ENCODE measurements at places on chromosomes 4 and X.

DNA sequence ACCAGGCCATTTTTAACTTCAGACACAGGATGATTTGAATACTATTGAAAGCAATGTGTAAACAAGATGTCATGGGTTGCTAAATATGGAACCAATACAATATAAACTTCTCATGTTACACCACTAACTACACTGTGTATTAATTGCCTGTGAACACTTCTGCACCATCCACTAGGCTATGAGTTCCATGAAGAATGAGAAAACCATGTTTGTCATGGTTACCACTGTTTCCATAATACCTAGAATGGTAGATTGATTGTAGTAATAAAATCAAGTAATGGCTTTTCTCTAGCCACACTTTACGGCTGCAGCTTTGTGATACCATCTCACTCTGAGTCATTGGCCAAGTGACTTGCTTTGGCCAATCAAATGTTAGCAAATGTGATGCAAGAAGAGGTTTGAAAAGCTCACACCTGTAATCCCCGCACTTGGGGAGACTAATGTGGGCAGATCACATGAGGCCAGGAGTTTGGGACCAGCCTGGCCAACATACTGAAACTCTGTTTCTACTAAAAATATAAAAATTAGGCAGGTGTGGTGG, 19.9 kb upstream of the CYBB start:
- no peak for DNase-seq

- no peak for DNase-seq
These were observed 90.9 kb upstream of the LNX1 start for GRCh38 chr4:53682196-53682595.

DNA sequence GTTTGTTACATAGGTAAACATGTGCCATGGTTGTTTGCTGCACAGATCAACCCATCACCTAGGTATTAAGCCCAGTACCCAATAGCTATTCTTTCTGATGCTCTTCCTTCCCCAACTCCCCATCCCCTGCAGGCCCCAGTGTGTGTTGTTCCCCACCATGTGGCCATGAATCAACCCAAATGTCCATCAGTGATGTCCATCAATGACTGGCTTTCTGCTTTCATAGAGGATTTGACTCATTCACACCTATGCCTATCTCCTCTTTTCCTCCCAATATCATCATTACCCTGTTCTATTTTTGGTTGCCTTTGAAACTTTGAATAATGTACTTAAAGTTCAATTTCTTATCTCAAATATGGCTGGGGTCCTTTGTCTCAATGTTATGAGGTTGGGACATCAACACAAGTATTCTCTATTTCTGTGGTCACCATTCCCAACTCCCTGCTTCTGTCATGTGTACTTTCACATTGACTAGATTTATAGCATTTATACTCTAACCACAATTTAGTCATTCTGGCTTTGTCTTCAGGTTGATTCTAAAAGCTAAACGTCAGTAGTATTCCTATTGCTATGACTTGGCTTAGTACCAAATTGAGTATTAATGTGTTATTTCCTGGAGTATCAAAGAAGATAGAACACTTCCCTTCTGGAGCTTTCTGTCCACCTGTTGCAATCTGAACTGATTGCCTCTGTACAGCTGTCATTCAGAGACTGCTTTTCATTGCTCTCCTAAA, 107.2 kb downstream of the TAB3 start:
- DNase-seq: no peak

DNA sequence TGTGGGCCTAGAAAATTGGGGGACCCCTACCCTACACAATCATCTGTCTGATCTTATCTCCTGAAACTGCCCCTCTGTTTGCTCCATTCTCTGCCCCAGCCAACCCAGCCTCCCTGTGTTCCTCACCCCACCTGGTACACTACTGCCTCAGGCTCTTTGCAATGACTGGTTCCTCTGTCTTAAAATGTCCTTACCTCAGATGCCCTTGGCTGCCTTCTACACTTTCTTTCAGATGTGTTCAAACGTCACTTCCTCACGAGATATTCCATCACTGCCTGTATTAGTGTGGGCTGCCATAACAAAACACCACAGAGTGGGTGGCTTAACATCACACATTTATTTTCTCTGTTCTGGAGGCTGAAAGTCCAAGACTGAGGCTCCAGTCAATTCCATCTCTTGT, 29.2 kb downstream of the QDPR start:
- no peak for DNase-seq

GRCh38 chr4:1604706-1605205, 79.4 kb downstream of the FAM53A start:
- peak; percentile 70 for DNase-seq

GRCh38 chr4:145216535-145216934, 36.1 kb upstream of the OTUD4 start:
- DNase-seq: no peak

GRCh38 chr4:81398379-81398778, 73.3 kb downstream of the RASGEF1B start:
- no peak for DNase-seq

DNA sequence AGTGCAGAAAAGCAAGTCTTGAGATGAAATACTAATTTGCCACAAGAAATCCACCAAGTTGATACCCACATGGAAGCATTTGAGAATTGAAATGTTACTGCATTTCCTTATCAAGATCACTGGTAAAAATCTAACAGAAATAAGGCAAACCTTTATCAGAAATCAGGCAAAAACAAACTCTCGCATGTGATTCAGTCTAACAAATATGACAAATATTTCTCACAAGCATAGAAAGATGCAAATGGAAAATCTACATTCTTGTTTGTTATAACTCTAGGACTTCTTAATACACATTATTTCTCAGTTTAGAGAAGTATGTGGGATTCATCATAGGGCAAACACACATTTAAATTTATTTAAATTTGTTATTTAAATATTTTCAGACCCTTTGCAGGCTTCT, 52.9 kb downstream of the TXK start:
- no peak for DNase-seq

DNA sequence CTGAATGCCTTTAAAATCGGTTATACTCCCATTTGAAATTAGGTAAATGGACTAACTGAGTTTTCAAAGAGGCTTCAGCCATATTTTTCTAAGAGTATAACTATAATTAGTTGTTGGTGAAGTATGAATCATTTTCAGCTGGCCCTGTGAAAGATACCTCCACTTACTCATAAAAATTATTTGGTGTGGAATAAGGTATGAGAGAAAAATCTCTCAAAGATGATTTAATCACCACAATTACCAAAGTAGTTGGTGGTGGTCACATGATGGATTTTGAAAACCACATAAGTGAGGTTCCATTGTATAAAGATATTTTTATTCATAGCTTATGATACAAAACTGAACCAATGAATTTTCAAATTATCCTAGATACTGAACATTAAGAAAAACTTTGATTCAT, 9.0 kb upstream of the KLHL2 start:
- DNase-seq: no peak

DNA sequence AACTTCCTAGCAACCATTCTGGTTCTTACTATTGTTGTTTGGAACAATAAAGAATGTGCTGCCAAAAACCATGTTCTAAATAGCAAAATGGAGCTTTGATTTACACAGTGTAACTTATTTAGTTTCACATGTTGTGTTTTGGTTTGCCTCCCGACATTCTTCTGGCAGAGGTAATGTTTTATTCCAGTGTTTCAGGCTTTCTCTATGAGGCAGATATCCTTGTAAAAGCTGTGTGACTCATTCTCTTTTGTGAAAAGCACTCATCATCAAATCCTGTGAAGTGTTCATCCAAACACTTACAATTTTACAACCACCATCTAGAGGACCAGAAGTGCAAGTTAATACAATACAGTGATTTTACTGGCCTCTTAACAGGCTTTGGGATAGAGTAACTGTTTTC, 219.0 kb upstream of the GIMD1 start:
- no peak for DNase-seq

- no peak for DNase-seq
These were observed 21.5 kb downstream of the HHIP start for GRCh38 chr4:144667500-144667899.

- DNase-seq: no peak
These were observed 2.1 kb upstream of the STAP1 start for GRCh38 chr4:67556436-67556835.

GRCh38 chr4:36269101-36269500, 12.3 kb upstream of the DTHD1 start:
- DNase-seq: peak; percentile 27

DNA sequence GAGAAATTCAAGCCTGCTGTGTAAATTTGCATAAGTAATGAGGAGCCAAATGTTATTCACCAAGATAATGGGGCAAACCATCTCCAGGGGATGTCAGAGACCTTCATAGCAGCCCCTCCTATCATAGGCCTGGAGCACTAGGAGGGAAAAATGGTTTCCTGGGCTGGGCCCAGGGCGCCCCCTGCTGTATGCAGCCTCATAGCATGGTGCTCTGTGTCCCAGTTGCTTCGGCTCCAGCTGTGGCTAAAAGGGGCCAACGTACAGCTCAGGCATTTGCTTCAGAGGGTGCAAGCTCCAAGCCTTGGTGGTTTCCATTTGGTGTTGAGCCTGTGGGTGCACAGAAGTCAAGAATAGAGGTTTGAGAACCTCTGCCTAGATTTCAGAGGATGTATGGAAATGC, 859.3 kb downstream of the RPA4 start:
- no peak for DNase-seq

- DNase-seq: peak; percentile 21
These were observed 1.1 kb upstream of the HDAC6 start for GRCh38 chrX:48800574-48801279.

DNA sequence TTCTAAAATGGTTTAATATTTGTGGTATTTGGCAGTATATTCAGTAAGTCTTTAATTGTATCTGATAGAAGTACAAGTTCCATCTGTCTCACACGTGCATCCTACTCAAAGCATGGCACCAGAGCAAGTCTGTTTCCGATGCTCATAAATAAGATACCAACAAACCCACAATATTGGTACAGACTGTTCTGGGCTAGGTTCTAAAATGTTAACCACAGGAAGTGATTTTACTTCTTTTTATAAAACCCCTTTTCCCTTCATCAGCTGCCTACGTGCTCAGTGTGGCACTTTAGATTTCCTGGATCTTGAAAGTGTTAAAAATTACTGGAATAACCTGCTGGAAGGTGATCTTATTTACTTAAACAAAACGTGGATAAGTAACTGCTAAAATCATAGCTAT, 165.1 kb downstream of the CFAP299 start:
- DNase-seq: peak; percentile 24

GRCh38 chr4:70392057-70392776, 5.5 kb upstream of the OPRPN start:
- no peak for DNase-seq

- no peak for DNase-seq
These were observed 73.6 kb downstream of the C4orf46 start for GRCh38 chr4:158597879-158598596.

- no peak for DNase-seq
These were observed 99.0 kb upstream of the GPR34 start for GRCh38 chrX:41589634-41590270.

DNA sequence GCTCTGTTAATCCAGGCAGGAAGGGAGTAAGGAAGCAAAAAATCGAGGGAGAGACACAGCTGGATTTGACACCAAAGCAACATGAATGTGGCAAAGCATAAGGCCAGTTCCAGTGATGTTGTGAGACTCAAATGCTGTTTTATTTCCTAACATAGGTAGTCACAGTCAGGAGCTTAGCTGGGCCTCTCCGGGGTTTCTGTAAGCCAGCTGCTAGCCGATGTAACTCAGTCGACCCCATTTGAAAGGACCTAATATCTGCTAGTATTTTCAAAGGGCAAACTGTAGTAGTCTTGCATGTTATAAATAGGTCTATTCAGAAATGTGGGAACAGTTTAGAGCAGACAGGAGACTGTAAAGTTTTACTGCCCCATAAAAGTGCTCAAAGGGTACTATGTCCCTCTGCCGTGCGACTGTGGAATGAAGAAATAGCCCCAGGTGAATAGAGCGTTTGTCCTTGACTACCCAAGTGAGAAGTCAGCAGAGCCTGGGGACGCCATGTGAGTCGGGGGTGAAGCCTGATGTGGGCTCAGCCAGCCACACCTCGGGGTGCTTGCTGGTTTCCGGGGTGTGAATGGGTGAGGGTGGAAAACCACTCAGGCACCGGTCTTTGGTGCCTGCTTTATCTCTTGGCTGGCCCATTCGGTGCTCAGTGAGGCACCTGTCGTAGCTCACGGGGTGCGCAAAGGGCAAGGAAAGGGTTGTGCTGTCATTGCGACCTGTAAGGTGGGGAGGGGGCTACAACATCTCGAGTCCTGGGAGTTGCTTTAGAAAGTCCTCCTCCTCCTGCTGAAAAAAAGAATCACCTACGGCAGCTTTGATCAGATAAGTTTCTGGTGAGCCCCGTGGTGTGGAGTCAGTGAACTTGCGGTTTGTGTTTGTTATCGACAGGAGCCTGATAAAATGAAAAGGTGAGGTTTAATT, 745 bp downstream of the TRIM2 start:
- DNase-seq: peak; percentile 39

DNA sequence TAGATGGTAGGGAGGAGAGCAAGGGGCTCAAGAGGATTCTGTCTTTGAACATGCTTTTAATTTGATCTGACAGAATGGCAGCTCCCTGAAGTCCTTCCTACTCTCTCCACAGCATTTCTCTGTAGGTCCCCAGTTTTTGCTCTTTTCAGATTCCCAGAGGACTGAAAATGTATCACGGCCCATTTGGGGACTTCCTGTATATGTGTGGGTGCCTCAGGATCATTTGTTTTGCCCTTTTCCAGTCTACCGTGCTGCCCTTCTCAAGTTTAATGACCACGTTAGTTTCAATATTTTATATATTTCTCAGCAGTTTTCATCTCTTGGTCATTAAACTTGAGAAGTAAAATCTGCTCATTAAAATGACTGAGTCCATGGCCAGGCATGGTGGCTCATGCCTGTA, 2.3 kb downstream of the TBC1D1 start:
- DNase-seq: no peak

- no peak for DNase-seq
These were observed 1312.0 kb downstream of the PCDH7 start for GRCh38 chr4:32032136-32032672.

GRCh38 chr4:181855307-181855706, 387.9 kb upstream of the TENM3 start:
- DNase-seq: no peak

- DNase-seq: no peak
These were observed 22.2 kb downstream of the PHKA2 start for GRCh38 chrX:18961686-18962085.

Data from naive thymus-derived CD4-positive, alpha-beta T cell (primary cell).